ENCODE measurements at places on chromosomes 4 and X.

DNA sequence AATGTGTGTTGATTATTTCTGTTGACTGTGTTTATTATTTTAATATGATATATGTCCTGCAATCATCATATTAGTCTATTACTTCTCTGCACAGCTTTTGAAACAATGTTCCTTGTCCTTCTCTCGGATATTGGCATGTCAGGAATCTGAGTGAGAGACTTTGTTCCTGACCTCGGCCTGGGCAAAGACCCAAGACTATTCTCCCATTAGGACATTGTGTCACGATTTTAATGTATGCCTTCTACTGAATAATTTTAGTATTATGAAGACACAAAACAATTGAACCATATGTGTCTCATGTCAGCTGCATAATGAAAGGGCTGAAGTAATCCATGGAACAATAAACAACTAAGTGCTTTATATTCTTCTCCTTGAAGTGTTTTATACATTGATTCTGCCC, 580.8 kb upstream of the TENM3 start:
- no peak for DNase-seq

DNA sequence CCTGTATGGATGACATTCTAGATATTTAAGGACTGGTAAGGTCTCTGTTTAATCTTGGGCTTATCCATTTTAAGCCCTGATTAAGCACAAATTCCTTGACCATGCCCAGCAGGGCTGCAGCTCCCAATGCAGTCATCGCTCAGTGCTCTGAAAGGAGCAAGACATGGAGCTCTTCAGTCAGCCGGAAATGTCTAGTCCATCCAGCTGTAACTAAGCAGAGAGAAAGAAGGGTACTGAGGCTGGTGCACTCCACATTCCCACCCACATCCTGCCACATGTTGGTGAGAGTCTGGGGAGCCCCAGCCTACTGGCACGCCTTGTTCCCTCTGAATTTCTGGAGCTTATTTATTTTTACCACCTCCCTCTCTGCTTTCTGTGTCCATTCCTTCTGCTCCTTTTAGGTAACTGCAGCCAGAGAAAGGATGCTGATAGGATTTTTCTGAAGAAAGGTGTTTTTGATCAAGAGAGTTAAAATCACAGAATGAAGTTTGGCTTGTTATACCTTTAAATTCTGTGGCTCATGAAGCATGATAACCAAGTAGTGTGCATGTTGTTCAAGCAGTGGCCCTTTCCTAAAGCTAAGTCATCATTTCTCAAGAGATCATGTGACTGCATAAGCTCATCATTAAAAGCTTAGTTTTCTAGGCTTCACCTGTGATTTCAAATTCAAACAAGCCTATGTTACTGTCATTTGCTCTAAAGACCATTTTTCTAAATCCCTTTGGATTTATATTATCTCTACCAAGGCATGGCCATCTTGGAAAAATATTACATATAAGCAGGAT, 74.0 kb downstream of the GALNT7 start:
- DNase-seq, result no peak

DNA sequence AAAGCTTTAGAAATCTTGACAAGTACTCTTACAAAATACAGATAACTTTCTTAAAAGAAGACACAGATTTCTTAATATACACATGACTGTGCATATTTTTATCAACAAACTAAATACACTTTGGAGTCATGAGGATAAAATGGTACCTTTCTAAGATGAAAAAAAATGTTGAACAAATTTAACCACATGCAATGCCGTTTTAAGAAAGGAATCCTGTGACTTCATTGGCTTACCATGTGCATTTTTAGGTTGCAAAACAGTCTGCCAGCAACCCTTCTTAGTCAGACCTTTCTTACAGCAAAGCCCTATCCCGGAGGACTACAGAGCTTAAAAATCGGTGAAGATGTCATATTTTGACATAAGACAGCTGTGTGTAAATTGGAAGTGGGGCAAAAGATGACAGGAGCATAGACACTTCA, 51.7 kb downstream of the GASK1B start:
- DNase-seq, result no peak

GRCh38 chrX:94524867-94525266, 850.9 kb downstream of the FAM133A start:
- DNase-seq, result no peak

DNA sequence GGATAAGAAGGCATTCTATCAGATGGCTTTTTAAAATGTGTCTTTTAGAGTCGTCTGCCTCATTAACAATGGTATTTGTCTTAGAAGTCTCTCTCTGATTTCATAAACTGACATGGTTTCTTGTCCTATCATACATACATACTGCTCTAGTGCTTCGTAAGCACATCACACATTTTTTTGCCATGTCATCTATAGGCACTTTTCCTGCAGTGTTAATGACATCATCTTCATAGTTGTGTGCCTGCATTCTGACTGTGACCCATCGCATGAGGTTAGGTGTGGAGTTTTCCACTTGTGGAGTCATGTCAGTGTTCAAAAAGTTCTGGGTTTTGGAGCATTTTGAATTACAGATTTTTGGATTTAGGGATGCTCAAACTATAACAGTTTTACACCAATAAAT, 361.6 kb upstream of the SPOCK3 start:
- DNase-seq, result no peak

DNA sequence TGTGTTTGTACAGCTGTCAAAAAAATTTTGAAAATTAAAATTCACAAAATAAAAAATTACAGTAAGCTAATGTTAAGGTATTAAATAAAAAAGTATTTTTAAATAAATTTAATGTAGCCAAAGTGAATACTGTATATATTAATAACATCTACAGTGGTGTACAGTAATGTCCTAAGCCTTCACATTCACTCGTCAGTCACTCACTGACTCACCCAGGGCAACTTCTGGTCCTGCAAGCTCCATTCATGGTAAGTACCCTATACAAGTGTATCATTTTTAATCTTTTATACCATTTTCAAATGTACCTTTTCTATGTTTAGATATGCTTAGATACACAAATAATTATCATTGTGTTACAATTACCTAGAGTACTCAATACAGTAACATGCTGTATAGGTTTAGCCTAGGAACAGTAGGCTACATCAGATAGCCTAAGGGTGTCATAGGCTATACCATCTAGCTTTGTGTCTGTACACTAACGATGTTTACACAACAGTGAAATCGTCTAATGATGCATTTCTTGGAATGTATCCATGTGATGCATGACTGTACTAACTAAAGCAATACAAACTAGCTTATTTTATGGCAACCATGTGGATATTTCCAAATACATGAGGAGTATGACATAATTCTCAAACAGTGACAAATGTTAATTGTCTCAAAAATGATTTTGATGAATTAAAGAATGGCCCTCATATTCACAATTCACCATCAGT, 13.7 kb downstream of the DDX60 start:
- no peak for DNase-seq

- DNase-seq, result no peak
Measured at GRCh38 chr4:20395160-20395773, 143.6 kb downstream of the SLIT2 start.

GRCh38 chr4:70601422-70602039, 9.5 kb downstream of the AMBN start:
- no peak for DNase-seq

DNA sequence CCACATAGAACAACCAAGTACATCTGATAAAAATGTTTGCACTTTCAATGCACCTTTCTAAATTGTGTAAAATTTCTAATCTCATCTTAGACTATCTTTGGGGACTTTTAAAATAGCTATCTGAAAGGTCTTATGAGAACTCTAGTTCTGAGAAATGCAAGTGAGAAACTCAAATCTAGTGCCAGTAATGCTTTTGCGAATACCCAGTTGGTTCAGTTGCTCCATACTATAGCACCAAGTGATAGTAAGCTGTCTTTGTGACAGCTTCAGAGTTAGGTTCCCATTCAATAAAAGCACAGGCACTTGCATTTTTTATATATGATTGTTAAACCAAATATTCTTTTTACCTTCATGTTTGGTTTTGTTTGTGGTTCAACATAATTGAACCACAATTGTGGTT, 4.5 kb upstream of the ITM2A start:
- DNase-seq, result no peak

DNA sequence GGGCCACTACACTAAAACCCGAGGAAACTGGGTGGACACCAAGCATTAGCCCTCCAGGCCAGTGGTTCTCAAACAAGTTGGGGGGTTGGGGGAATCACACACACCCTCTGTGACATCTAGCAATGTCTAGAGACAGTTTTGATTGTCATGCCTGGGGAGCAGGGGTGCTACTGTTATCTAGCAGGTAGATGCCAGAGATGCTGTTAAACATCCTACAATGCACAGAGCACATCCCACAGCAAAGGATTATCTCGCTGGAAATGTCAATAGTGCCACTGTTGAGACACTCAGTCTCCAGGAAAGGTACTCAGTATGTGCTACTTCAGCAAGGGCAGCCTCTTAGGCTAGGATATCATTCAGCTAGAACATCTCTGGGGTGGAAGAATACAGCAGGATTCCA, 1.3 kb downstream of the SMC1A start:
- DNase-seq, result no peak

- no peak for DNase-seq
Measured at GRCh38 chr4:83335701-83336100, 1.1 kb upstream of the HPSE start.

DNA sequence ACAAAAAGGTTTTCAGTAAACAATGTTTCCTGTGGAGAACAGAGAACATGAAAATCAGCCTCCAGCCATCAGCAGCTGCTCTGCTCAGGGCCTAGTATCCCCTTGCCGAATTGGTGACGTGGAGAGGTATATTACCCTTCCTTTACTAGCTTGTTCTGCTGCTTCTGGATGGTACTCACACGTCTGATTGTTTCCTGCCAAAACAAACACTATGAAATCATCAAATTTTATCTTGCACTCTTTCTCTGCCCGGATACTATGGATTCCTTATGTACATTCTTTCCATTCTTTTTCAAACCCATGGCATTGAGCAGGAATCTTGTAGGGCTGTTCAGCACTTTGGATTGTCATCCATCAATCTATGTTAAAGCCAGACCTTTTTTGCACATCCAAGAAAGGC, 18.8 kb upstream of the METAP1 start:
- no peak for DNase-seq

- no peak for DNase-seq
Measured at GRCh38 chr4:135354876-135355275, 1153.3 kb upstream of the PABPC4L start.

- no peak for DNase-seq
Measured at GRCh38 chrX:34805951-34806350, 136.6 kb upstream of the FAM47B start.

DNA sequence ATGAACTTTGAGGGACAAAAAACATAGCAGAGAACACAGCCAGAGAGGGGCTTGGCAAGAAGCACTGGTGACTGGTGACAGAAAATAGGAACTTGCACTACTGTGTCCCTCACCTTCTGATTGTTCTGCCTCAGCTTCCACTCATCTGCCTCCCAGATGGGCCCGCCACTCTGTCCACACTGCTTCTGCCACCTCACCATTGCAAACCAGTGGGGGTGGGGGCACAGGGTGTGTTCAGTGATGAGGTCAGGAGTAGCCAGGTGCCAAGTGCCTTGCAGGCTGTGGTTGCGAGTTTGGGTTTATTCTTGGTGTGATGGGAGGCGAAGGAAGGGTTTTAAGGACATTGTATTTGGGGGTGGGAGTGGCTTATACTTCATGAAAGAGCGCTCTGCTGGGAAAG, 9.1 kb upstream of the UBA1 start:
- DNase-seq, result no peak

GRCh38 chrX:49910344-49910743, 12.1 kb upstream of the CLCN5 start:
- DNase-seq, result no peak

GRCh38 chr4:151092488-151092887, 6.9 kb upstream of the RPS3A start:
- no peak for DNase-seq

- DNase-seq, result no peak
Measured at GRCh38 chr4:175824076-175824475, 12.0 kb upstream of the GPM6A start.

DNA sequence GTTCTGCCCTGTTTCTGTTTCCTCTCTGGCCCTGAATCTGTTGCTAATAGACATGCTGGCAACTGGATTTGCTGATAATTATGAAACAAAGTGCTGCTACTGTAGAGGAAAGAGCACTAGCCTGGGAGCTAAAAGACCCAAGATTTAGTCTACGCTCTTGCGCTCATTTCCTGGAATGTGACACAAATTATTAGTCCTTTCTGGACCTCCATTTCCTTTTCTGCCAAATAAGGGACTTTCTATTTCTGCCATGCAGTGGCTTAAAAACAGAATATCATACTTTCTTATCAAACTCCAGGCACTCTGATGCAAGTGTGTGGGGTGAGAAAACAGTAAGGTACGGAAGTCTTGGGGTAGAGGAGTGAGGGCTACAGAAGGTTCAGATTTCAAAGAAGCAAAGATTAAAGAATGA, 48.3 kb upstream of the GPR174 start:
- no peak for DNase-seq

DNA sequence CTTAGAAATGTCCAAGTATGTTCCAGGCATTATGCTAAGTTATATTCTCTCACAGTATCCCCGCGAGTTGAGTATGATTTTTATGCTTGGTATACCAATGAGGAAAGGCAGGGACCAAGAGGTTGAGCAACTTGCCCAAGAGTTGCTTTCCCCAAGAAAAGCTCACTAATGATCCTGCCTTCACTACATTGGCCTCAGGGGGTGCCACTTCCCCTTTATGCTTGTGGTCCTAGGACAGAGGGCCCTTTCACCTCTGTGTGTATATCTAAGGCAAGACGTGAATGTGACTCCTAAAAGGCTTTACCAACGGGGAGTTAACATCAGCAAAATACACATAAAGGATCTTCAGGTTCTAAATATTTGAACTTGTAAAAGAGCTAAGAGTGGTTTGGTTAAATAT, 164.4 kb upstream of the CPEB2 start:
- no peak for DNase-seq

GRCh38 chr4:1261107-1261928, 12.4 kb upstream of the CTBP1 start:
- no peak for DNase-seq

All from stimulated activated CD8-positive, alpha-beta memory T cell treated with anti-CD3 and anti-CD28 coated beads, Interleukin-15, amount 100 ng/mL, for 24 hours (primary cell).